Vein endothelial cell (primary cell): ENCODE measurements at places on chromosomes 6 and 20. TPM values are rescaled to one million over a fixed set of nuclear protein-coding genes. Genes with fewer than 3 reads are reported as not detected.

HLA-DMB gene
- total RNA-seq: 0.96 and 1.3 TPM in 2 replicates

MARCKS gene
- total RNA-seq: 269 and 322 TPM in 2 replicates

JPH2 gene
- total RNA-seq: 0.33 and 0.38 TPM in 2 replicates

EDN3 gene
- not detected in 2 replicates for total RNA-seq

SPATA25 gene
- 0.57 and 1.3 TPM in 2 replicates for total RNA-seq

CCM2L gene
- total RNA-seq: 14.9 and 16.7 TPM in 2 replicates

ADISSP gene
- 32.3 and 39.1 TPM in 2 replicates for total RNA-seq

HLA-DRA gene
- total RNA-seq: not detected in 2 replicates

DPPA5 gene
- total RNA-seq: not detected in 2 replicates

C20orf202 gene
- total RNA-seq: 0.33 TPM in 1 of 2 replicates, not detected in the other

HDAC2 gene
- 75.8 and 79.8 TPM in 2 replicates for total RNA-seq

PDYN gene
- total RNA-seq: not detected in 2 replicates

GPX5 gene
- not detected in 2 replicates for total RNA-seq

EYA4 gene
- 0.38 and 0.98 TPM in 2 replicates for total RNA-seq

PRPF6 gene
- total RNA-seq: 66.8 and 80.7 TPM in 2 replicates

SIRPB2 gene
- 4.2 and 4.6 TPM in 2 replicates for total RNA-seq

NHLRC1 gene
- total RNA-seq: 1.7 and 2.0 TPM in 2 replicates

NRN1 gene
- total RNA-seq: 47.7 and 64.3 TPM in 2 replicates

ZNF165 gene
- under 0.01 and 0.67 TPM in 2 replicates for total RNA-seq

TP53TG5 gene
- not detected in 2 replicates for total RNA-seq

C6orf141 gene
- 30.7 and 34.2 TPM in 2 replicates for total RNA-seq

PNLDC1 gene
- total RNA-seq: 0.38 TPM in 1 of 2 replicates, not detected in the other

LEMD2 gene
- total RNA-seq: 40.4 and 51.0 TPM in 2 replicates

HFE gene
- total RNA-seq: 3.3 TPM in 2 replicates

CGA gene
- not detected in 2 replicates for total RNA-seq

YWHAB gene
- total RNA-seq: 114 and 161 TPM in 2 replicates

STMND1 gene
- total RNA-seq: not detected in 2 replicates

BPIFA1 gene
- total RNA-seq: not detected in 2 replicates

VIP gene
- 0.33 and 0.76 TPM in 2 replicates for total RNA-seq

DNAH8 gene
- under 0.01 TPM in 2 replicates for total RNA-seq

CRISP3 gene
- not detected in 2 replicates for total RNA-seq

BPIFB4 gene
- total RNA-seq: not detected in 2 replicates

METTL24 gene
- not detected in 2 replicates for total RNA-seq

BMP7 gene
- total RNA-seq: not detected in 2 replicates

FOXF2 gene
- total RNA-seq: 0.10 TPM in 1 of 2 replicates, not detected in the other

SAMD10 gene
- total RNA-seq: 3.7 and 6.5 TPM in 2 replicates

C6orf58 gene
- total RNA-seq: 0.38 and 0.65 TPM in 2 replicates

TNXB gene
- total RNA-seq: 2.1 and 4.2 TPM in 2 replicates

ARMC12 gene
- 0.19 TPM in 1 of 2 replicates, not detected in the other for total RNA-seq

TTLL9 gene
- total RNA-seq: under 0.01 and 0.10 TPM in 2 replicates

FOXS1 gene
- 0.48 and 1.3 TPM in 2 replicates for total RNA-seq

CST7 gene
- not detected in 2 replicates for total RNA-seq

CALHM6 gene
- 0.33 and 0.48 TPM in 2 replicates for total RNA-seq

LY6G6C gene
- not detected in 2 replicates for total RNA-seq

NEDD9 gene
- 87.1 and 118 TPM in 2 replicates for total RNA-seq

OR2H1 gene
- total RNA-seq: not detected in 2 replicates

SERINC3 gene
- total RNA-seq: 111 and 135 TPM in 2 replicates

SCUBE3 gene
- 1.3 and 1.7 TPM in 2 replicates for total RNA-seq

KCNK16 gene
- not detected in 2 replicates for total RNA-seq

SMPDL3A gene
- 4.2 and 6.4 TPM in 2 replicates for total RNA-seq

PRPH2 gene
- 0.48 and 1.3 TPM in 2 replicates for total RNA-seq

SIGLEC1 gene
- total RNA-seq: not detected in 2 replicates

CUL7 gene
- 26.7 and 50.0 TPM in 2 replicates for total RNA-seq

GPLD1 gene
- total RNA-seq: 0.19 and 0.33 TPM in 2 replicates

HCRTR2 gene
- total RNA-seq: not detected in 2 replicates
